ENCODE measurements at places on chromosomes 7 and 10.

DNA sequence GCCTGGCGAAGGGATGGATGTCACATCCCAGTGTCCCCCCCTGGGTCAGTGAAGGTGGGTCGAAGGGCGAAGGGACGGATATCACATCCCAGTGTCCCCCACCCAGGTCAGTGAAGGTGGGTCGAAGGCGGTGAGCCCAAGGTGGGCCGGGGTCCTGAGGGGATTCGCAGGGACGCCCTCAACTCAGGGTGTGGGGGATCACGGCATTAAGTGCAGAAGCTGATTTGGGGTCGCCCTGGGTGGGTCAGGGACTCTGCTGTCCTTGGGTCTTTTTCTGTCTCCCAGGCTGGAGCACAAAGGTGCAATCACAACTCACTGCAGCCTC is 21.9 kb downstream of the ADAP1 start:
- DNase-seq, result no peak

DNA sequence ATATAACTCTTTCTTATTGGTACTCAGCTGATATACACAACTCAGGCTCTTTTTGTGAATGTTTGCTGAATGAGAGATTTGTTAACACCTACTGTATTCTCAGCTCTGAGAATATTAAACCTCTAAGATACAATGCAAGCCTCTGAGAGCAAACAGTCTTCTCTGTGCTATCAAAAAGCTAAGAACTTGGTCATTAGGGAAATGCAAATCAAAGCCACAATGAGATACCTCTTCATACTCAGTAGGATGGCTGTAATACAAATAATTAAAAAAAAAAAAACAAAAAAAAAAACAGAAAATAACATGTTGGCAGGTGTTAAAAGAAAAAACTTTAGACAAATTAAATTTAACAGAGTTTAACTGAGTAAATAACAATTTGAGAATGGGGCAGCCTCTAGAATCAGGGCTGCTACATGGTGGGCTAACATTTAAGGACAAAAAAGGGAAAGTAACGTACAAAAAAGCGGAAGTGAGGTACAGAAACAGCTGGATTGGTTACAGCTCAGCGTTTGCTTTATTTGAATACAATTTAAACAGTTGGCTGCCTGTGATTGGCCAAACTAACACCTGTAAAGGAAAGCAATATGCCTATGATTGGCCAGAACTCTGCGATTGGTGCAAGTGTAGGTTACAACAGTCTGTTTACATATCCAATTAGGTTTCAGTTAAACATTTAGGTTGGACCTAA is 14.8 kb upstream of the MTURN start:
- no peak for DNase-seq

- DNase-seq, result no peak
Measured at GRCh38 chr10:29533046-29533445, 101.7 kb downstream of the SVIL start.

DNA sequence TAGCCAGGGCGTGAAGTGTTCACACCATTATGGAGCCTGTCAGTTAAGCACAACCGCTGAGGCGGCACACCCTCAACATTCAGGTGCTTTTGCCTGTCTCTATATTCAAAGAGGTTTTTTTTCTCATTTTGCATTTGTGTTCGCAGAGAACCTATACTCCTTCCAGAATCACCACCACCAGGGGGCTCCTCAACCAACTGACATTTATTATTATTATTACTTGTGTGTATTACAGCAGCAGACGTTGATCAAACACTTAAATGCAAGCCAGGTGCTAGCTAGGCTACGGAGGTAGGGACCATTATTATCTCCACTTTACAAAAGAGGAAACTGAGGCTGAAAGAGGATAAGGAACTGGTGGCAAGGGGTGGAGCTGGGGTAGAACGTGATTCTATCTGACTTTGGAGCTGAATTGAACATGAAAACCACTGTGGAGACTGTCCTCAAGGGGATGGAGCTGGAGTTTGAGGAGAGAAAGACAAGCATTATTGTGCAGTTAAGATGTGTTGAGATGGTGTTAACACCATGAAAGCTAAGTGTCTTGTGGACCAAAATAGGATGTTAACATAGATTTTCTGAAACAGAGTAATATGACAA is 133.8 kb upstream of the PLXNA4 start:
- DNase-seq, result no peak

DNA sequence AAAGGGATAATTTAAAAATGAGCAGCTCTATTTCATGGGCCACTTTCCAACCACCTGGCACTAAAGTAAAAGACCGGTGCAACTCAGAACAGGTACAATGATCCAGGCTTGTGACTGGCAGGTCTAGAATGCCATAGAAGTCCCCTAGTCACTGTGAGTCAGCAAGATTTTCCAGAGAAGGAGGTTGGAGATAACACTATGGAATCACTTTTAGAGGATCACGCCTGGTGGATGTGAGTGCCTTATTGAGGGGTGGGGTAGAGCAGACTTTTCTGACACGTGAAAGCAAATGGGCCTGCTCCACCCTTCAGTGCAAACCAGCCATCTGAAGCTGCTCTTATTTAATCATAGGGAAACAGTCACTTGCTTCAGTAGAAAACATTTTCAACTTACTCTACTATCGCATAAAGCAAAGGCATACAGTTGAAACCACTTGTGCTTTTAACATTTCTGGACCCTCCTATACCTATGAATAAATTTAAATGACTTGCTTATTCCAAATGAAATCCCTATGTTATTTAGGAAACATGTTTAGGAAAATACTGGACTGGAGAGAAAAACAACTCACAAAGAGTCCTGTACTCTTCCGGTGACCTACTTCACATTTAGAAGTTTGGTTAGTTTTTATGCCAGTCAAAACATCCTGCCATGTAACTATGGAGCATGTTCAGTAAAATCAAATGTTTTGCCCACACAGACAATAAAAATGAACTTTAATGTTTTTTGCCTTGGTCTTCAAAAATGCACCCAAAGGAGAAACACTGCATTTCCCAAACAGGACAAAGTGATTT is 21.5 kb upstream of the AKR1C1 start:
- DNase-seq, result no peak

DNA sequence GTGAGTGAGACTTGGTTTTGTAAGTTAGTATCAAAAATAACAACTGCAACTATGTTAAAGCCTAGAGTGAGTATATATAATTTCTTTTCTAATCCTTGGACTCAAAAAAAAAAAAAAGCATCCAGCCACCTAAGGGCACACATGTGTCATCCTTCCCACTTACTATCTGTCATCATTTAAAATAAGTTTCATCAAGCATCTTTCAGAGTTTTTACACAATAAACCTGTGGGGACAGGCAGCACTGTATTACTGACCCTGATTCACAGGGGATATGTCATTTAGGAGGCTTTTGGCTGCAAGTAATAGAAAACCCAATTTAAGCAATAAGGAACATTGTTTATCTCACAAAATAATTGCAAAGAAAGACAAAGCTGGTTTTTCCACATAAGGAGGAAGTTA is 32.3 kb upstream of the OSBPL3 start:
- DNase-seq, result no peak

DNA sequence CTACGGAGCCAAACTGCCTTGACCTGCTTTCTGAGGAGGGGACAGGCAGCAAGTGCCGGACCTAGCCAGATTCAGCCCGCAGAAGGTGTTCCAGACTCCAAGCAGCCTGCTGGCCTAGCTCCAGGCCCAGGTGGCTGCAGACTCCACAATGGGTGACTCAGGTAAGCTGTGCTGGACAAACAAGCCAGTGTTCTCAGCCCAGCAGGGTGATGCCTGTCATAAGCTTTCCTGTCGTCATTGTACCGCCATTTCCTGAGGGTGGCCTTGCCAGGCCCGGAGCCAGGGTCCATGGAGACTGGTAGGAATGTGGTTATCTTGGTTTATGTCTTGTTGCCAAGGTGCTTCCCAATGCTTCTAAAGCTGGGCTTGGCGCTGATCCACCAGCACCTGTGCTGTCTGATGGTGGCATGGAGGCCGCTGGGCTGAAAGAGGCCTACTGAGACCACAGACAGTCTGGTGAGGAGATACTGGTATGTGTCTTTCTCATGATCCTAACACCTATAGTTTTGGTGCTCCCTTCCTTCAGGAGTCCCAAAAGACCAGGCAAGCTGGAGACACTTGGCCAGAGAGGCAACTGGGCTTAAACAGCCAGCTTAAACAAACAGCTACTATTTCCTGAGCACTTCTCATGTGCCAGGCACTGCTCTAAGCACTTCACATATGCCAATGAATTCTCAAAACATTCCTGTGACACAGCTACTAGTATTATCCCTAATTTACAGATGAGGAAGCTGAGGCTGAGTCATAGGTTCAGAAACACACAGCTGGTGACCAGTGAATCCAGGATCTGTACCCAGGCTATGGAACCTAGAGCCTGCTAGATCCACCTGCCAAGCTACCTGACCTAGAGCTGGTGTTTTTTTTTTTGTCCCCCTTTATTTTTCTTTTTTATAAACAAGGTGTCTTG is 42.0 kb downstream of the ZC3HC1 start:
- no peak for DNase-seq

DNA sequence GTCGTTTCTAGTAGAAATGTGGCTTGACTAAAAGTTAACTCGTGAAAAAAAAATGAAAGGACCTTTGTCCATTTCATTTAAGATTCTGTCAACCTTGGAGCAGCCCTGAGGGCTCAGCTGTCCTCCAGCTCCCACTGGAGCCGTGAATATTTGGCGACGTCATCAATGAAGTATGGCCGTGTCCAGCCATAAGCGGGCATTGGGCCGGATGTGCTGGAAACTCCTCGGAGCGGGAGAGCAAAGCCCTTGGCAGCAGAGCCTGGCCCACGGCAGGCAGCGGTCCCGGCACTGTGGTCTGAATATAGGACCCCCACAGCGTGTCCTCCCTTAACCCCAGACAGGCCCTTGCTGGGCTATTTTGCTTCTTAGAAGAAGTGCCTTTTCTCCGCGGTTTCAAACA is 50.0 kb downstream of the JAKMIP3 start:
- DNase-seq, result no peak

All from activated T-helper 1 cell treated with anti-CD3 and anti-CD28 coated beads, Interleukin-2, amount 50 U/mL, for 16 hours (primary cell).